ENCODE measurements at places on chromosomes 11 and 22. TPM values are rescaled to one million over a fixed set of nuclear protein-coding genes. Genes with fewer than 3 reads are reported as not detected.
A peak's percentile ranks its signal among the peaks of the same experiment; 100 is the strongest.

Gene CASP12
- 3.6 TPM for total RNA-seq

DNA sequence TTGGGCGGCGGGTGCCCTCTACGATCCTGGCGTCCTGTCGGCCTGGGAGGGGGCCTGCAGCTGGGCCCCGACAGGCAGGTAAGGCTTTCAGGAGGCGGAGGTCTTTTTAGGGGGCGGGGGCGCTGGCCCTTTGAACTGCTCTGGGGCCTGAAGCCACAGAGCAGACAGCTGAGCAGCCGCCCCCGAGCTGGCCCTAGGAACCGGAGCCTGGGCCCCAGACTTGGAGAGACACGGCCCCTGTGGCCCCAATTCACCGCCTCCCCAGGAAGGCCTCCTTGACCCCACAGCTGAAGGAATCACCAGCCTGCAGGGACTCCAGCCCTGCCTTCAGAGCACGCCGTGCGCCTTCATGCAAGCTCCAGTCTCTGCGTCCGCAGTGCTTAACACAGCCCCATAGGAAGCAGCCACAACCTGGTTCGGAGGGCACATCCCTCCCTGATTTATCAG, 618 bp upstream of the CERK start:
- DNase-seq: peak; percentile 47

DNA sequence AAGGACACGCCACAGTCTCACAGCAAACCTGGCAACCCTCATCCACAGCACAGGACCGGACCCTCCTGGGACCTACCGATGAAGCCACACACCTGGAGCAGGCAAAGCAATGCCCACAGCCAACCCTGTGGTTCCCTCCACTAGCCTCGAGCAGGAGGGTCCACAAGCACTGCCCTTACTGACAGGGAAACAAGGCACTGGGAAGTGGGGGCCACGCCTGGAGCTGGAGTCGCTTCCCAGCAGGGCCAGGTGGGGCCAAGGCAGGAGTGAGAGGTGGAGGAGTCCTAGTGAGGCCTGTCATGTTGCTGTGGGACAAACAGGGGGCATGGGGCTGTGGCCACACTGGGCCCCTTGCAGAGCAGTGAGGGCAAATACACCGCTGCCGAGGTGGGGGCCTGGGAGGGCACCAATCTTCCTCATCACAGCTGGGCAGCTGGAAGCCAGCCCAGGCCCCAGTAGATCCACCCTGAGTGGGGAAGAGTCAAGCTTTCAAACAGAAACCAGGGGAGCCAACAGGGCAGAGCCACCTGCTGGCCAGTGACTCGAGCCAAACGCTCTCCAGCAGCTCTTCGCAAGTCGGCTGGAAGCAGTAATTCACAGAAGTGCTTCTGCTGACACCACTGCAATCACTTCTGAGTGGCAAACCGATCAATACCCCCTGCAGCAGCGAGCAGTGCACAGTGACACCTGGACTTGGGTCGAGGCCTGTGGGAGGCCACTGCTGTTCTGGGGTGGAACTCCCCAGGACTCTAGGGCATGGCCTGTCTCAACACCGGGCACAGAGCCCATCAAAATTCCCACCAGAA, 13.7 kb downstream of the SULT4A1 start:
- no peak for DNase-seq

GRCh38 chr11:117195761-117196160, 3.4 kb upstream of the TAGLN start:
- no peak for DNase-seq

- DNase-seq: no peak
Observed at GRCh38 chr11:35663408-35663702, 780 bp downstream of the TRIM44 start.

Gene MGAT3
- total RNA-seq: 1.1 TPM

DNA sequence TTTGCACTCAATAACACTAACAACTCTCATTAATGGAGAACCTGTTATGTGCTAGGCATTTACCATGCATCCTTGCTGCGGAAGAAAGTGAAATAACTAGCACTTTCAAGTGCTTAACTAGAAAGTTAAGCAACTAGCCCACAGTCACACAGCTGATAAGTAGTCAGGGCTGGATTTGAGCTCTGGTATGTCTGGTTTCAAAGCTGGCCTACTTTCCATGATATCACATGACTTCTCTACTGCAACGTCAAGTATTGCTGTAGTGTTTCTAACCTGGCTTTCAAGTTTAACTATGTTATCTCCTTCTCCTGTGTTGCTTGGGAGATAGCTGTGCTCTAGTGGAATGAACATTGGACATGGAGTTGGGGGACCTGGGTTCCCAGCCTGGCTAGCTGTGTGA, 12.1 kb downstream of the SLC15A3 start:
- DNase-seq: no peak
